A549 treated with ZK216348 at 1 μM for 4 hours (cell line): ENCODE measurements at places on chromosomes 6 and 20. TPM values are rescaled to one million over a fixed set of nuclear protein-coding genes. Genes with fewer than 3 reads are reported as not detected.

FOXS1 gene
- 0.40 to 1.1 TPM (median 0.76 TPM) in 4 of 5 replicates, not detected in the other for total RNA-seq

CDKN1A gene
- 189 to 281 TPM (median 252 TPM) in 5 replicates for total RNA-seq

SAPCD1 gene
- 3.7 to 5.9 TPM (median 4.9 TPM) in 5 replicates for total RNA-seq

KCNS1 gene
- not detected in 5 replicates for total RNA-seq

TAAR8 gene
- total RNA-seq, result not detected in 5 replicates

KIF13A gene
- 18.9 to 22.6 TPM (median 21.8 TPM) in 5 replicates for total RNA-seq

CALHM4 gene
- total RNA-seq, result not detected in 5 replicates

PHF20 gene
- 25.6 to 39.8 TPM (median 27.9 TPM) in 5 replicates for total RNA-seq

ABHD16B gene
- total RNA-seq, result not detected in 5 replicates

ETV7 gene
- 0.12 to 0.33 TPM in 2 of 5 replicates, not detected in the others for total RNA-seq

SYNJ2 gene
- 44.4 to 56.8 TPM (median 51.6 TPM) in 5 replicates for total RNA-seq

GJE1 gene
- total RNA-seq, result not detected in 5 replicates

SRXN1 gene
- total RNA-seq, result 219 to 282 TPM (median 228 TPM) in 5 replicates

WFDC2 gene
- not detected in 5 replicates for total RNA-seq

ZC3H12D gene
- total RNA-seq, result 0.09 to 0.23 TPM in 2 of 5 replicates, not detected in the others

CST7 gene
- not detected in 5 replicates for total RNA-seq

CST5 gene
- not detected in 5 replicates for total RNA-seq

MAS1 gene
- not detected in 5 replicates for total RNA-seq

GNAS-AS1 gene
- not detected in 5 replicates for total RNA-seq

ENPP1 gene
- total RNA-seq, result 0.94 to 1.9 TPM (median 1.5 TPM) in 5 replicates

RHAG gene
- 0.11 TPM in 1 of 5 replicates, not detected in the others for total RNA-seq

SIRPG gene
- total RNA-seq, result not detected in 5 replicates

CDSN gene
- 0.11 TPM in 1 of 5 replicates, not detected in the others for total RNA-seq

PTCHD4 gene
- total RNA-seq, result 0.06 to 0.11 TPM (median 0.09 TPM) in 3 of 5 replicates, not detected in the others

CYP24A1 gene
- 126 to 294 TPM (median 272 TPM) in 5 replicates for total RNA-seq

HRH3 gene
- total RNA-seq, result not detected in 5 replicates

ANKRD6 gene
- 1.7 to 2.2 TPM (median 1.9 TPM) in 5 replicates for total RNA-seq

CLVS2 gene
- 0.02 to 0.23 TPM (median 0.13 TPM) in 5 replicates for total RNA-seq

AVP gene
- not detected in 5 replicates for total RNA-seq

LPIN3 gene
- 7.9 to 16.8 TPM (median 12.7 TPM) in 5 replicates for total RNA-seq

PAQR8 gene
- 0.79 to 1.3 TPM (median 1.0 TPM) in 5 replicates for total RNA-seq

WDR27 gene
- total RNA-seq, result 5.3 to 16.8 TPM (median 13.1 TPM) in 5 replicates

COL20A1 gene
- 0.47 to 1.3 TPM (median 0.83 TPM) in 5 replicates for total RNA-seq

OPRM1 gene
- not detected in 5 replicates for total RNA-seq

STX11 gene
- 2.1 to 2.6 TPM (median 2.5 TPM) in 5 replicates for total RNA-seq

TTLL9 gene
- total RNA-seq, result 0.13 TPM in 1 of 5 replicates, not detected in the others

CLIC5 gene
- not detected in 5 replicates for total RNA-seq

SERPINB1 gene
- total RNA-seq, result 44.3 to 68.9 TPM (median 47.8 TPM) in 5 replicates

AGPAT4 gene
- 2.8 to 5.4 TPM (median 5.2 TPM) in 5 replicates for total RNA-seq

PTK6 gene
- 2.4 to 4.1 TPM (median 3.6 TPM) in 5 replicates for total RNA-seq

OLIG3 gene
- not detected in 5 replicates for total RNA-seq

HNF4A gene
- 11.4 to 21.3 TPM (median 16.5 TPM) in 5 replicates for total RNA-seq

STX16 gene
- 28.0 to 37.0 TPM (median 34.8 TPM) in 5 replicates for total RNA-seq

KIF25 gene
- total RNA-seq, result 0.12 TPM in 1 of 5 replicates, not detected in the others

MYLK2 gene
- 0.22 to 1.2 TPM (median 0.55 TPM) in 5 replicates for total RNA-seq

ENPP5 gene
- not detected in 5 replicates for total RNA-seq

DEFB126 gene
- total RNA-seq, result not detected in 5 replicates

TSPO2 gene
- not detected in 5 replicates for total RNA-seq

NEDD9 gene
- total RNA-seq, result 34.5 to 53.2 TPM (median 45.2 TPM) in 5 replicates

HLA-DPA1 gene
- total RNA-seq, result 0.05 TPM in 1 of 5 replicates, not detected in the others

SLC17A1 gene
- total RNA-seq, result 0.14 TPM in 1 of 5 replicates, not detected in the others

REM1 gene
- total RNA-seq, result 0.18 to 0.87 TPM (median 0.29 TPM) in 5 replicates
